ENCODE measurements at places on chromosomes 4 and X. TPM values are rescaled to one million over a fixed set of nuclear protein-coding genes. Genes with fewer than 3 reads are reported as not detected.

DNA sequence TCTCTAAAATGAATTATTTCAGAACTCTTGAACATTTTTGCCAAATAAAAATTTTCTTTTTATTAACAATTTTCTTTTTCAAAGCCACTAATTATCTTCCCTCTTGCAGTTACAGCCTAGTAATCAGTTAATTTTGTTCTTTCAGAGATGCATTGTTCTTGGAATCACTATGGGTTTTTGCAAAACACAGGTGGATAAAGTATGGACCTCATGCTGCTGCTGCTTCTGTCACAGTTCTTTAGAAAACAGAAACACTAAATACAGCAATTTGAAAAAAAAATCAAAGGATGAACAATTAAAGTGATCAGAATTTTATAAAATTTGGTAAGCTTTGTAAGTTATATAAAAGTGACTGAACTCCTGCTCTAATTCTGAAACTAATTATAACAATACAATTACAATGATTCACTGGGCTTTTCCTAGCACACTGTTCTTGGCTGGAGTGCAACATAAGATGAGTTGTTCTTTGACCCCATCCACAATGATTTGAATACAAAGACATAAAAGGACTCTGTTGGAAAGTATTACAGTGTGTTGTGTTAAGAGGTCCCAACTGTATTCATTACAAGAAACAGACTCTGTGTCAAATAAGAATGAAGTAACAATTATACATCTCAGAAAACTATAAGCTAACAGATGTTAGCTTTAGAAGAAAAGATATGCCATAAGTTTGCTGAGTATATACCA, 59.4 kb upstream of the GK2 start:
- no peak for DNase-seq

GRCh38 chrX:119605464-119606279, 552 bp downstream of the NKRF start:
- peak; percentile 46 for DNase-seq

Gene PLP1
- total RNA-seq, result 2.7 TPM

Gene RBM46
- not detected for total RNA-seq

Gene AMTN
- total RNA-seq, result not detected
